ENCODE measurements at places on chromosomes 3 and 15.

DNA sequence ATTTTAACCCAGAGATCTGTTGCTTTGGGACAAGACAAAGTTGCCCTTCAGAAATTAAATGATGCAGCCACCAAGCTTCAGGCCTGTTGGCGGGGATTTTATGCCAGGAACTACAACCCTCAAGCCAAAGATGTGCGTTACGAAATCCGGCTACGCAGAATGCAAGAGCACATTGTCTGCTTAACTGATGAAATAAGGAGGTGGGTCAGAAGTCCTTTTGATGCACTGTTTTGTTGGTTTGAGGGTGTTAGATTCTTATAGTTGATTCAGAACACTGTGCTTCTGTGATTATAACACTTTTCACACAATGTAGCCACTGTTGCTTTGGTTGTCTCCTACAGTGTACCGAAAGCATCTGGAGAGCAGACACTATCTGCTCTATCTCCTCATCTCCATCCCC is 20.8 kb upstream of the NXPE3 start:
- no peak for DNase-seq

DNA sequence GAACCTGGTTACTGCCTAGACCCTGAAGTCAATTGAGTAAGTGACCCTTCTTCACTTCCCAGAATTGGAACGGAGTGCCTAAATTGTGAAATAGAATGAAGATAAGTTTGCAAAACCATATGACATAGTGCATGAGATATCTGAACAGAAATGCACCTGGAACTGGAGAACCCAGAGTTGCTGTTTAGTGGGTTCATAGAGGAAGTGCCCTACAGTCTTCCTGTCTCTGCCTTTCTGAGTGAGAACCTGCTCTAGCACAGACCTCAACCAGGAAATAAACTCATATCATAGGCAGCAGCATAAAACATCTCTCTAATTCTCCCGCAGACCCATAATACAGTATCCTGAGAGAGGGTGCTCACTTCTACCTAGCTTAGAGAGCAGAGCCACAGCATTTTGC is 82.9 kb downstream of the EOMES start:
- no peak for DNase-seq

- DNase-seq, result no peak
These were observed 82.2 kb upstream of the SLC6A1 start for GRCh38 chr3:10910367-10910766.

DNA sequence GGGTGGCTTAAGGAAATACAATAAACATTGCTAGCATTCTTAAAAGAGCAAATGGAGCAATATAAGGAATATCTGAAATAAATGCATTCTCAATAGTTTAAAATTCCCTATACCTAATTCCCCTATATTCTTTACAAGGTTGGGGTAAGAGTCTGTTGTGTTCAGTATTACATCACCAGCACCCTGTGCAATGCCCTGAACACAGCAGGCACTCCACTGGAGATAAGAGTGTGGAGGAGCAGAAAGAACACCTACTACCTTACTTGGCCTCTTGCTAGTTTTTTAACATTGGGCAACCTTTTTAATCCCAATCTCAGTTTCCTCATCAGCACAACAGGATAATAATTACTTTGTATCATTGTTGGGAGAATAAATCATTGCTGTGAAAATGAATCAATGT is 140.2 kb upstream of the PLXND1 start:
- DNase-seq, result no peak

- DNase-seq, result no peak
These were observed 10.0 kb downstream of the TMEM62 start for GRCh38 chr15:43143203-43143941.

- DNase-seq, result no peak
These were observed 50.5 kb upstream of the MINAR1 start for GRCh38 chr15:79381593-79381992.

GRCh38 chr15:82714016-82714415 is 4.3 kb upstream of the AP3B2 start:
- no peak for DNase-seq

DNA sequence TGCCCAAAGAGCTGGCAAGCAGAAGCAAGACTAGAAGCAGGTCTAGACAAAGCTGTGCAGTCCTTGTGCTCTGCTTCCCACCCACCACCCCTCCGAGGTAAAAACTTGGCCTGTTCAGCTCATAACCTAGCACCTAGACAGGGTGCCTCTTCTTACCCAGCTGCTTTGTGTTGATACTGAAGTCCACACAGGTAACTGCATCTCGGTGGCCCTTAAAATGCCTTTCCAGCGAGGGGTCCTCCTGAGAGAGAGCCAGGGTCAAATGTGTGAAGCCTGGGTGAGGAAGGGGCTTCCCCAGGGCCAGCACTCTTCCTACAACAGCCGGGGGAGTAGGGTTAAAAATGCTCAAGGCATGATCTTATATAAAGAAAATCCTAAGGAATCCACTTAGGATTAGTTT is 3.4 kb downstream of the POC1A start:
- no peak for DNase-seq

GRCh38 chr15:58213587-58214338 is 75.6 kb downstream of the AQP9 start:
- no peak for DNase-seq

- no peak for DNase-seq
These were observed 5.4 kb upstream of the LINGO1 start for GRCh38 chr15:77637851-77638692.

- DNase-seq, result no peak
These were observed 29.9 kb upstream of the STT3B start for GRCh38 chr3:31502803-31503221.

GRCh38 chr3:7964899-7965298 is 536.7 kb upstream of the LMCD1 start:
- no peak for DNase-seq

DNA sequence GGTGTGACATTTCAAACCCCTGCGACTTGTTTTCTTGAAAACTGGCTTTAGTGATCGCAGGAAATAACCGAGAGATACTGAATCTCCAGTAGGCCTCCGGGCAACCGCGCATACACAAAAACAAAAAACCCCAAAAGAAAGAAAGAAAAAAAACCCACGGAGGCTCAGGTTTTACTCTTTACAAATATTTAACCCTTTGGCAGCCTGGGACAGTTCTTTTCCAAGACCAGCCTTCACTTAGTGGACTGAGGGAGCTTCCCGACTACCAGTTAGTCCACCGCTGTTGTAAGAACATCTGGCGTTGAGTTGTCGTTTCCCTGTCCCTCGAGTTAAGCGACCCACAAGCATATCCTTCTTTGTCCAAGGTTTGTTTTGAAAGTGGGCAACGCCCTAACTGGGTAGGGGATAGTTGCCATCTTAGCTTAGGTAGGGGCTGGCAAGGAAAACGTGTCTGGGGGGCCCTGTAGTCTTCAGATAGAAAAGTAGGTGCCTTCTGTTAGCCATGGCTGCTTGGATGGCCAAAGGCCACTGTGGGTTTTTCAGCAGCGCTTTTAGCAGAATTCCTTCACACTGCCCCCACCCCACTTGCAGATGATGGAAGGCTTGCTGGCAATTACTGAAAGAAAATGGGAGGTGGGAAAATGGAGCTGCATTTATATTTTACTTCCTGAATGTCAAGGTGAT is 6.9 kb downstream of the ISL2 start:
- DNase-seq, result no peak

- DNase-seq, result no peak
These were observed 293.3 kb upstream of the TPM1 start for GRCh38 chr15:62749036-62749815.

- DNase-seq, result no peak
These were observed 115.7 kb upstream of the CHRM5 start for GRCh38 chr15:33852570-33852969.

- no peak for DNase-seq
These were observed 219.9 kb downstream of the TCF12 start for GRCh38 chr15:57138349-57138788.

DNA sequence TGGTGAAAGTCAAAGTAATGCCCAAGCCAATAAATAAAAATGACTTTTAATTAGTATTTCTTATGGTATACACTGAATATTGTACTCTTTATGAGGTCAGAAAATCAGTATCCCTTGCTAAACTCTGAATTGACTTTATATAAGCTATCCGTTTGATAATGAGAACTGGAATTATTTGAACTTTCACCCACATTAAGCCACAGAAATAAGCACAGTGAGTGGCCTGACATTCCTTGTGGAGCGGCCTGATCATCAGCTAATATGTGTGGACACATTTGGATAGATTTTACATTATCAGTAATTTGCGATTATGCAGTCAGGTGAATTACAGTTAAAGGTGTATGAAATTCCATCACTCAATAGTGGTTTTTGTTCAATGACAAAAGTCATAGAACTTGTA is 136.0 kb upstream of the CBLB start:
- no peak for DNase-seq

DNA sequence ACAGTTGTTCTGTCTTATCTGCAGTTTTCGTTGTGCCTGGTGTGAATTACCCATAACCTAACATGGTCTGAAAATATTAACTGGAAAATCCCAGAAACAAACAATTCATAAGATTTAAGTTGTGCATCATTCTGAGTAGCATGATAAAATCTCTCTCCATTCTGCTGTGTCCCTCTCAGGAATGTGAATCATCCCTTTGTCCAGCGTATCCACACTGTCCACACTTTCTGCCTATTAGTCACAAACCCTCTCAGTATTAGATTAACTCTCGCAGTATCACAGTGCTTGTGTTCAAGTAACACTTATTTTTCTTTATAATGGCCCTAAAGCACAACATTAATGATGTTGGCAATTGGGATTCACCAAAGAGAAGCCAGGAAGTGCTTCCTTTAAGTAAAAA is 203.2 kb downstream of the CGGBP1 start:
- DNase-seq, result no peak

DNA sequence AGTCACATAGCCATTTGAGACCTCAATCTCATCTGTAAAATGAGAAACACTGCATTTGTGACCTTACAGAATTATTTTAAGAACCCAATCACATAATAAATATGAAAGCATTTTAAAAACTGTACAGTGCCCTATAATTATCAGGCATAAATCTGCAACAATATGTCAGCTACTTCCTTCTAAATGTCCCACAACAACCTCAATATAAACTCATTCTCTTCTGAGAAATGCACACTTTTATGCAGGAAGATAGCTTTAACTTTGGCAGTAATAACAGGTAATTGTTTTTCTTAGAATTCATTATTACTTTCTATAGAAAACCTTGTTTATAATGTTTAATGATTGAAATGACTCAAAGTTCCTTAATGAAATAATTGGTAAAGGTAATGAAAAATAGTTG is 400.7 kb upstream of the AGTR1 start:
- no peak for DNase-seq

Measured in activated naive CD8-positive, alpha-beta T cell treated with anti-CD3 and anti-CD28 coated beads, Interleukin-2, amount 50 U/mL, for 24 hours (primary cell).